ENCODE measurements at places on chromosomes 13 and 19.

GRCh38 chr13:113112893-113113845 lies 7.6 kb downstream of the F7 start:
- DNase-seq, result no peak

DNA sequence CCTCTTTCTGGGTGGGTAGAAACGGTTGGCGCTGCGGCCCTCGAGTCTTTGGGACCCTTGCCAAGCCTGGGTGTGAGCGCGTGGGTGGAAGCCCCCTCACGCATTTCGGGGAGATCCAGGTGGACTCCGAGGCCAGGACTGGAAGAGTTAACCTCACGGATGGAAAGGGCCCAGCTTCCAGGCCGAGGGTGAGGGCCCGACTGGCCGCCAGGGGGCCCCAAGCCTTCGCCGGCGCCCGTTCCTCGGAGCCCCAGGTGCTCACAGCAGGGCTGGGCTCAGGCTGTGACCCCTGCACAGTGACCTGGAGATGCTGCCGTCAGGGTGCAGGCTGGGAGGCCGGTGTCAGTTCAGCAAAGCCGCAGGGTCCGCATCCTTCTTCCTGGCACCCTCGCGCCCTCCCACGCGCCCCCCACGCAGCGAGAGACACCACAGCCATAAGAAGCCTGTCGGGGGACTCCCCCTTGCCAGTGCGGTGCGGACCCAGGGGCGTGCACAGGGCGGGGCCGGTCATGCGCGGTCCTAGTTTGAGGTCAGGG lies 34.2 kb upstream of the TMEM255B start:
- DNase-seq, result peak; percentile 89

GRCh38 chr13:39403106-39403505 lies 199.9 kb downstream of the LHFPL6 start:
- DNase-seq, result no peak

DNA sequence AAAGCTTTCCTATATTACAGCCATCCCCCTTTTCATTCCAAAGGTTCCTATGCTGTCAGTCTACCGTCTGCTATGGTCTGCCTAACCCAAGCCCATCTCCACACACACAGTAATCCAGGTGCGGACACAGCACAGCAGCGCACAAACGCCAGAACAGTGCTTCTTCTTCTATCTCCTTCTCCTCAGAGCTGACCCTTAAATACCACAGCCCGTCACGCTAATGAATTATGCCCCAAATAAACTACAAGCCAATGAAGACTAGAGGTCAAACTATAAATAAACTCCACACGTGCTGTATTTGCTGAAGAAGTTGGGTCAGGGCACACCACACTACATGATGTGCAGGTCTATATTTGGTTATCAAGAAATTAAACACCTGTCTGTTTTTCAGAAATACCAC lies 71.8 kb downstream of the TBC1D4 start:
- DNase-seq, result no peak
